Dermis microvascular lymphatic vessel endothelial cell (primary cell): ENCODE measurements at places on chromosomes 2 and 18. TPM values are rescaled to one million over a fixed set of nuclear protein-coding genes. Genes with fewer than 3 reads are reported as not detected.

DNA sequence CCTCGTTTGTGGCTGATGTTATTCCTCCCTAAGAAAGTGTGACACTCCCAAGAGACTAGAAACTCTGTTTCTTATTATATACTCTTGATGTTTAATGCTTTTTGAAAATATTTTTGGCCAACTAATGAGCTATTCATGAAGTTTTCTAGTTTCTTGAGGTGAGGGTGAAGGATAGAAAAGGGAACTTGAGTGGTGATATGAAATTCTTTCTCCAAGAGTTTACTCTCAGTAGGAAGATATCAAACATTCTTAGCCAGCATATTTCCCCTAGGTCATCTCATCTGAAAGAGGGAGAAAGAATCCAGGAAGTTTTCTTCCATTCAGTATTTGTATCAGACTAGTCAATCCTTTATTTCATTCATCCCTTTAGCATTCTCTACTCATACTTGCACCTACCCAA is 95.7 kb downstream of the MAP3K20 start:
- no peak for DNase-seq

The FLACC1 gene
- total RNA-seq = 0.13 and 0.39 TPM in 2 replicates

GRCh38 chr2:1602278-1603010 is 141.9 kb downstream of the PXDN start:
- no peak for DNase-seq

DNA sequence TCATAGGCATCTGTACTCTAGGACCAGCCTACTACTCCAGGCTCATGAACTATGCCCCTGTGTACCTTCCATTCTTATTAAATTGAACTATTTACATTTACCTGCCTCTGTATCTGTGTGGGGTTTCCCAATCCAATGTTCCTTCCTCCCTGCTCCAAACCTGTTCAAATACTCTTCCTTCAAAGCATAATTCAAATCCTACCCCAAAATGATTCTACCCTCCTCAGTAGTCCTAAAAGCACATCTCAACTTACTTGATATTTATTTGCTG is 3.8 kb downstream of the MEMO1 start:
- no peak for DNase-seq

DNA sequence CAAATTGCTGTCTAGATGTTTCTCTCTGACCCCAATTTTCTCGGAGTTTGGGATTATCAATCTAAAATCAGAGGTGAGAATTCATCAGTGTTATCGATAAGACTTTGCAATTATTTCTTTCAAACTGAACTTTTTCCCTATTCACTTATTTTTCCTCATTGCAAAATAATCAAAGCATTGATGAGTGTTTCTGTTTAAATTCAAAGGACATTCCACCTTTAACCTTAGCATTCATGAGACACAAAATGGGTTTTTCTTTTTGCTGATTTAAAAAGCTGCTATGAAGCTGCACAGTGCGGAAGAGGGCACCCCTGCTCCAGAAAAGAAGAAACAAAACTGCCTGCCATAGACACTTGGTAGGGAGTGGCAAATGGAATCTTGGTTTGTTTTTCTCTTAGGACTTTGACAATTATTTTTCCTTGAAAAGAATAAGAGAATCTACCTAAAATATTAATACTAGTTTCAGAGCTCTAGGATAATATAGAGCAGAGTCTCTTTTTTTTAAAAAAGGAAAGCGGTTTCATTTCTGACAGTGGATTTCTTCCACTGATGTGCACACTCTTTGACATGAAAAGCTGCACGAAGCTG is 203.4 kb downstream of the TGIF1 start:
- DNase-seq = no peak

The TRABD2A gene
- total RNA-seq = 0.25 and 0.51 TPM in 2 replicates

DNA sequence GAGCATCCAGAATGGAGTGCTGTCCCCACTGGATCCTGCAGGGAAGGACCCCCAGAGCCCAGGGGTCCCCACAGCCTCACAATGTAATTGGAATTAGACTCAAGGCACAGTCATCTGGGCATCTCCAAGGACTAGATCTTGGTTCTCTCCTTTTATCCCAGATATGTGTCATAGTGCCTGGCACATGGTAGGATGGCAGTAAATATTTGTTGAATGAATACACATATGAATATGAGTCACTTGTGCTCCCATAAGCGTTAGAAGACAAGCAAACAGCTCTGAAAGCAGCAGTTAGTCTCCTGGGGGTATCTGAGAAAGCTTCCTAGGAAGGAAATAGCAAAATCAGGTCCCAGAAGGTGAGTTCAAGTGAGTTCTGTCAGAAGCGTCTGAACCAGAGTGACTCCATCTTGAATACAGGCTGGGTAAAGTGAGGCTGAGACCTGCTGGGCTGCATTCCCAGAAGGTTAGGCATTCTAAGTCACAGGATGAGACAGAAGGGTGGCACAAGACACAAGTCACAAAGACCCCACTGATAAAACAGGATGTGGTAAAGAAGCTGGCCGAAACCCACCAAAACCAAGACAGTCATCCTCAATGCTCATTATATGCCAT is 234.1 kb upstream of the ID2 start:
- no peak for DNase-seq

The SGPP2 gene
- total RNA-seq = not detected in 2 replicates

- no peak for DNase-seq
These were observed 422.1 kb upstream of the DSEL start for GRCh38 chr18:67938660-67939059.

The POMC gene
- 0.13 and 0.63 TPM in 2 replicates for total RNA-seq

DNA sequence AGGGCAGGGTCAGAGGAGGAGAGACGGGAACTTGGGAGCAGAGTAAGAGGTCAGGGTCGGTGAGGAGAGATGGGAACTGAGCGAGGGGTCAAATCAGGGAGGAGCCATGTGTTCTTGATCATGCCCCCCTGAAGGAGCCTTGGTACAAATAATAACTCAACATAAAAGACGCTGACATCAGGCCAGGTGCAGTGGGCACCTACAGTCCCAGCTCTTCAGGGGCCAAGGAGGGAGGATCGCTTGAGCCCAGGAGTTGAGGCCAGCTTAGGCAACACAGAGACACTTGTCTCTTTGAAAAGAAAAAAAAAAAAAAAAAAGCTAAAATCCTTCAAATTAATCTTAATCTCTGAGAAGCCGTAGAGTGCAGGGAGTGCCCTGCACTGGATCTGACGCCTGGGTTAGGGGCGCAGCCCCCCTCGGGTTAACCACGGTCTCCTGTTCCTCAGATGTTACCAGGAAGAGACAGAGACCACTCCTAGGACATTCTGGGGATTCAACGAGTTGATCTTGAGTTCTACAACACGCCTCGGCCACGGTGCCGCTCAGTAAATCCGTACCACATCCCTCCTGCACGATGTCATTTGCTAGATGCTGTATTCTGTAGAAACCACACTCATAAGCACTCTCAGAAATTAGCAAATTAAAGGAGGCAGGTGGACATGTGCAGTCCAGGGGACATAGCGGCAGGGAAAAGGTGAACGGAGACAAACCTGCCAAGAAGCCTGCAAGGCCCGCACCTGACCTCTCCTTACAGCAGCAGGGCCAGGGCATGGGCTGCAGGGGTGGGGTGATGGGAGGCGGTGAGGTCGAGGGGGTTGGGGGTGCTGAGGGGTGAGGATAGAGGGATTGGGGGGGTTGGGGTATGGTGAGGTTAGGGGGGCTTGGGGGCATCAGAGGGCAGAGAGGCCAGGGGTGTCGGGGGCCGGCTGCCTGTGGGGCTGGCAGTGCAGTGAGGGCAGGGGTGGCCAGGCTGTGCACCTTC is 29.2 kb downstream of the SLC66A2 start:
- no peak for DNase-seq

DNA sequence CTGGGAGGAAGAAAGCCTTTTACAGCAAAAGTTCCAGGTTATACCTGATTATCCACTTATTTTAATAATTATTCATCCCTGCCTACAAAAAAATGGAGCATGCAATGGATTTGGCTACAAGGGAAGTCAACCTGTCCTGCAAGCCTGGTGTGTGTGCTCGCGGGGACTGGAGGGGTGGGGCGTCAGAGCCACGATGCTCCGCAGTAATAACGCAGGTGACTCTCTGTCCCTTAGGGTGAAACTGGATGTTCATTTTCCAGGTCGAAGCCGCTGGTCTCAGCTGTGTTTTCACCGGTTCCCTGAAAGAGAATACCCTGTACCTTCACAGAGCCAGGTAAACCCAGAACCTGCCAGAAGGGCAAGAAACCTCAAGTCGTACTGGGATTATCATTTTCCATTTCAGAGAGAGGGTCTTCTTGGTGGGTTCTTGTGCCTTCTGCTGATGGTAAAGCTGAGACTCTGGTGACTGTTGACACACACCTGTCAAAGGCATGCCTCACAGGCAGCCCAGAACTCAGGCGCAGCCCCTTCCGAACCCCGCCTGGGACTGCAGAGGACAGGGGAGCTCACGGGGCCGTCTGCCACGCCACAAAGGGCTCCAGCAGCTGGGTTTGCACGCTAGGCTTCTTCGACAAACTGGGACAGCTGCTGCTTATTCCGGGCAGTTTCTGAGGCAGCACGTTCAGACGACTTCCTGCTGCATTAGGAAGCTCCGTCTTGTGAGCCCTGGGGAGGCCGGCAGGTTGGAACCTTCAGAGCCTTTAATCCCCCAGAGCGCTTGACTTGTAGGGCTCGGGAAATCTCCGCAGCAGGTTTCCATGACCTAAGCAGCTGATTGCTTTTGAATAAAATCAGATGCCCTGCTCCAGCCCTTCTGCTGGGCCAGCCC is 58.6 kb downstream of the KCNG2 start:
- DNase-seq = no peak

The RUFY4 gene
- not detected in 2 replicates for total RNA-seq

- peak; percentile 22 for DNase-seq
These were observed 4.2 kb downstream of the ZNF516 start for GRCh38 chr18:76490670-76491472.

The CCDC85A gene
- total RNA-seq = 2.2 and 2.8 TPM in 2 replicates

DNA sequence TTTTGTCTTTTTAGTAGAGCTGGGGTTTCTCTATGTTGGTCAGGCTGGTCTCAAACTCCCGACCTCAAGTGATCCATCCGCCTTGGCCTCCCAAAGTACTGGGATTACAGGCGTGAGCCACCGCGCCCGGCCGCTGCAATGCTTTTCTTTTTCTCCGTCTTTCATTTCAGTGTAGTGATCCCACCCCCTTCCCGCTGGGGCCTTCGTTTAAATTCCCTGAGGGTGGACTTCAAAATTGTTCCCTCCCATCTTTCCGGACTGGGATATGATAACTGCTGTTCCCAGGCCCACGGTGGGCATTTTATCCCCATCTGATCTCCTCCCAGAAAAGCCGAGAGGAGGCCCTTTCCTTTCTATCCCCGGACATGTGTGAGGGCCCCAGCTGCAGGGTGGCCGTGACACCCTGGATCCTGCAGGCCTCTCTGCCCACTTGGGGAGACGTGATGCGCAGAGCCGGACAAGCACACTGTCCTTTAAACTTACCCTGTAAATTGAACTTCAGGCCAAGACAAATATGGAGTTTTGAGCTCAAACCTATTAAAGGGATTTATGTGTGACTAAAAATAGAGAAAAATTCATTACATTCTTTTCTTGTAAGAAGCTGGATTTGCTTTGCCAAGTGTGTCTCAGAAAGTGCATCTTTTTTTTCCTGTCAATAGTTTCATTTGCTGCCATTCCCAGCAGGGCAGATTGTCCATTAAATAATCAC is 54.5 kb upstream of the AFF3 start:
- no peak for DNase-seq

DNA sequence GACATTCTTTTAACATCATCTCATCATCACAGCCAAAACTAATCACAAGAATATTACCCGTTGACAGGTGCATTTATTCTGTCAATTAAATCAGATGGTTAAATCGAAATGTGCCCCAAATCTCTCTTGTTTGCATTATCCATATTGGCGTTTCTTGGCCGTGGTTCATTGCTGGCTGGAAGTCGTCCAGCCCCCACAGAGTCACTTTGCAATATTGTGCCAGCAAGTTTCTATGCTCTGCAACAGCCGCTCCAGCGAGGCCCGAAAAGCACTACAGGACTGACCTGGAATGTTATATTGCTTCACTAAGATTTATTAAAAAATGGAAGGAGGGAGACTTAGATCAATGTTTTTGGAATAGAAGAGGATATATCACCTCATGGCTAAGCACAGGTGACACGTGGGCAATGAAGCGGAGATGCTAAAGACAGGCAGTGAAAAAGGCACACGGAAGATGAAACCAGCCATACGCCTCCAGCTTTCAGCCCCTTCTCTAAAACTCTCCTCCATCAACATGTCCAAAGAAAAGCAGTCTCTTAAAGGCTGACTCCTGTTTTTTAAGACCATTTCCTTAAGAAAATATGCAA is 176.8 kb upstream of the VRK2 start:
- no peak for DNase-seq

DNA sequence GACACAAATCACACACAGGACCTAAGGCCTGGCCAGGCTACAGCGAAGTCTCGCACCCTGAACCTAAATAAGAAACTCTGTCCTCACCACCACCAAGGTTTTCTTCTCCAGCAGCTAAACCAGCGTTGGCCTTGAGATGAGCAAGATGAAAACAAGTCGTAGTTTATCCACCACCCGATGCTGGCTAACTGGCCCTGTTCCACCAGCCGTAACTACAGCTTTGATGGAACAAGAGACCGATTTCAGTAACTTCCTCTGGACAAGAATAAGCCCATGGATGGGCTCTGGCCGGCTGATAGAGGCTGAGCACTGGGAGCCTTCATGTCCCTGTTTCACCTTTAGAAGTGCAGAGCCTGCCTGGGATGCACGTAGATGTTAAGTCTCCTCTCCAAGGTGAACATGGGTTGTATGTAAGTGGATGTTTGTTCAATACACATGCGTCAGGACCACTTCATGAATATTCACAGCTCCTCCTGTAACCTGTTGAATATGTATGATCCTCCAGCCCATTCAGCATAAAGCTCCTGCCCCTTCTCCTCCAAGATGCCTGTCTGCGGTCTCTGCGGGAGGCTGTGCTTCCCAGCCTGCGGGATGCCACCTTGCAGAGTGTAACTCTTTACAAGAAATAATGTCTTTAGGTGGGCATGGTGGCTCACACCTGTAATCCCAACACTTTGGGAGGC is 24.2 kb downstream of the ADI1 start:
- DNase-seq = no peak

DNA sequence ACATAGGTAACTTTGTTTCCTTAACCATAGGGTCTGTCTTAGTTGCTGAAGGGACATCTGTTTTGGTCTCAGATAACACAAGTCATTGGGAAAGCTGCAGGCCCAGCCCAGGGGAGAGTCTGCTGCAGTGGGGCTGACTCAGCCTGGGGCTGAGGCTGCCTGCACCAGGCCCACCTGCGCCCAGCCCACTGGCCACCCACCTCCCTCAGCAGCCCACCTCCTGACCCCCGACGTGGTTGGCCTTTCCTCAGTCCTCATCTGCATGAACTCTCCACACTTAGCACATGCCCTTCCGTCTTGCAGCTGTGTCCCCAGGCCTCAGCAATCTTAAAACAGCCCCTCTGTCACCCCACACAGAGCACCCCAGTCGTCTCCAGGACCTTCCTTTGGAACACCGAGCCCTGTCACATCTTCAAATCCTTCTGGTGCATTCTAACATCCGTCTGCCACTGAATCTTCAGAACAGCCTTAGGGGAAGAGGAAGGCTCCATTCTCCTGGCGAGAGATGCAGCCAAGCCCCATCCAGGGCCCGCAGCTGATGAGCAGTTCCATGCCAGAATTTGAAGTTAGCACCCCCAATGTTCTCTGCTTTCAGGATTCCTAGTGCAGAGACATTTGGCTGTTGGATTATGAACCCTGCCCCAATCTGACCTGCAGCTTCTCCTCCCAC is 231.4 kb downstream of the SEPTIN10 start:
- DNase-seq = no peak
